Right lobe of liver (tissue), 6 donors: ENCODE measurements at places on chromosomes 1 and 21. TPM values are rescaled to one million over a fixed set of nuclear protein-coding genes. Genes with fewer than 3 reads are reported as not detected.

LIPI gene
- not detected for total RNA-seq

GRCh38 chr1:78101514-78101913 is 55.7 kb downstream of the GIPC2 start:
- DNase-seq: no peak

DNA sequence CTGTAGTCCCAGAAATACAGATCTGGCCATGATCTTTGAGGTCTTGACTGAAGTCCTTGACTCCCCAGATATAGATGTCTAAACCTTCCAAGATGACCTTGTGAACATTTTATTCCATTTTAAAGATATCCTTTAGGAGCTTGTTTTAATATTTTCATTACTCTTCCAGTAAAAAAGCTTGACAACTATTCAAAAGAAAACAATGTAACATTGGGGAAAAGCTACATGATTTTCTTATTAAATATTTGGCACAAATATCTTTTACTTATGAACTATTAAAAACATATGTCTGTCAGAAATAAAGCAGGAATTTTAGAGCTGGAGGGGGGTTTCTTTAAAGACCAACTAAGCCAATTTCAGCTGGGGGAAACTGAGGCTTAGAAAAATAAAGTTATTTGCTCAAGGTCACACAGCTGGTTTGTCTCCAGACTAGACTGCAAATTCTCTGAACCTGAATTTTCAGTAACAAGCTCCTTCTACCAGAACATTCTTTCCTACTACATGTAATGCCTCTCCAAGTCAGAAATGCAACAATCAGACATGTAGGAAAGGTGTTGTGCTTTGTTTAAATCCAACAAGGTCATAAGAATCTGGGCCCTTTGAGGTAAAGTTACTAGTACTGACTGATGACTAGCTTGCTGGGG is 67.0 kb upstream of the PTCH2 start:
- DNase-seq: no peak

AKNAD1 gene
- total RNA-seq: not detected

GRCh38 chr1:55723001-55723400 is 507.8 kb upstream of the USP24 start:
- no peak for DNase-seq

PTGER3 gene
- not detected for total RNA-seq
